ENCODE measurements at places on chromosomes 12 and 14.

- no peak for DNase-seq
Observed at GRCh38 chr14:75198291-75198933, 22.0 kb upstream of the TMED10 start.

- no peak for DNase-seq
Observed at GRCh38 chr14:94451091-94451771, 1.4 kb downstream of the SERPINA11 start.

DNA sequence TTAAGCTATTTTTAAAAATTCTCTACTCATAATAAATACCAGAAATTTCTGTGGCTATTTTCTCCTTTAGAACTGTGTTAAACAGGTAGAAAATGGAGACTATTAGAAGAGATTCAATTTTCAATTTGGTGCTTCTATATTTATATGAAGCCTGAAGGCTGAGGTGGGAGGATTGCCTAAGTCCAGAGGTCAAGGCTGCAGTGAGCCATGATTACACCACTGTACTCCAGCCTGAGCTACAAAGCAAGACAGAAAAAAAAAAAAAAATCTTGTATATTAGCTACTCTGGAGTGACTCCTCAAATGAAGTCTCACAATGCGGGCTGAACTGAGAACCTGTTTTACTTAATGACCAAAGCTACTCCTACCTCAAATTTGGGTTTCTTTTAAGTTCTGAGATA, 9.8 kb upstream of the DPF3 start:
- no peak for DNase-seq

DNA sequence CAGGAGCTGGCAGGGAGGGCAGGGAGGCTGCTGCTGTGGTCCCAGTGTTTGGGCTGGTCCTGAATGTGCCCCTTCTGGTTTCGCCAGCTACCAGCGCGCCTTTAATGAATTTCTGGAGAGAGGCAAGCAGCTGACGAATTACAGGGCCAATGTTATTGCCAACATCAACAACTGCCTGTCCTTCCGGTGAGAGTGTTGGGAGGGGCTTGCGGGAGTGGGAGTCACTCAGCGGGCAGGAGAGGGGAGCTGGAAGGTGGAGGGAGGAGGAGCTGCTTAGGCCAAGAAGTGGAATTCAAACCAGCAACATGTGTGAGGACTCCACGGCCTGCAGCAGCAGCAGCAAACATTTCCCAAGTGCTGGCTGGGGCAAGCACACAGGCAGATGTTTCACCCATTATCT, 7.7 kb downstream of the TNFAIP2 start:
- no peak for DNase-seq

GRCh38 chr14:86788224-86788623, 1204.8 kb downstream of the GALC start:
- no peak for DNase-seq

DNA sequence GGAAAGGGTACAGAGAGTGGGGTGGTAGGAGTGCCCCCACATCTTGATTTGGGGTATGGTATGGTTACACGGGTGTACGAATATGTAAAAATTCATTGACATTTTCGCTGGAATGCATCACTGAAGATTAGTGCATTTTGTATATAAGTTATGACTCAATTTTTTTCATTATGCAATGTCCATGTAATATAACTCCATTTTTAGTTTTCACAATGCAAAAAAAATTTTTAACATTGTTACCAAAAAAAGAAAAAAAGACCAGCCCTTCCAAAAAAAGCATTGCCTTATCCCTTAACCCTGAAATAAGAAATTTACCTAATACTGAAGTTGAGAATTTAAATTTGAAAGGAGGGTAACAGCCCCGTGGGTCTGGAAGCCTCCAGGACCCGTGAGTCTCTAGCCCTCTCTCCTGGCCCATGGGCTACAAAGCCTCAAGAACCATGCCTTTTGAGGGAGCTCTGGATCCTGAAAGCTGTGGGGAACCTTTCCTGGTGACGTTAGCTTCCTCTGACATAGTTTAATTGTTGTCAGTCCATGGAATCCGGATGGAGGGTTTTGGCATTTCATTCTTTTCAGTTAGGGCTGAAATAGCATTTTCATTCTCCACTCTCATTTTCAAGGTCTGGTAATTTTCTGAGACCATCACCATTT, 55.6 kb upstream of the ACTN1 start:
- no peak for DNase-seq

DNA sequence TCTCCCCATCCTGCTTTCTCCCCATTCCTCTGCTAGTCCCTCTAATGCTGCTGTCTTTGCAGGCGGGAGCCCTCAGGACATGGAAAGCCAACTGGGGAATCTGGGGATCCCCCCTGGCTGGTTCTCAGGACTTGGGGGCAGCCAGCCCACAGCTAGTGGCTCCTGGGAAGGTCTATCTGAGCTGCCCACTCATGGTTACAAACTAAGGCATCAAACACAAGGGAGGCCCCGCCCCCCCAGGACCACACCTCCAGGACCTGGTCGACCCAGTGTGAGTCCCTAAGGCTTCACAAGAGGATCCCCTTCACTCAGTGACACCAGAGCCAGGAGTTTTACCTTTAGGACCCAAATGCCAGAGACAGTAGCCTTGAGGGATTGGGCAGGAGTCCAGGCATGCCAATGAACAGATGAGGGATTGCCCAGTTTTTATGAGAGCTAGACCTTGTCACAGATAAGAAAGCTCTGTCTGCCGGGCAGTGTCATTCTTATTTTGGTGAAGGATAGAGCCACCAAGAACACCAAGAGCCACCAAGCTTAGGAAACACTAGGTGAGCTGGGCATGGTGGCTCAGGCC, 8.0 kb upstream of the CPNE6 start:
- DNase-seq = no peak

- DNase-seq = no peak
Observed at GRCh38 chr14:101490771-101491170, 70.5 kb upstream of the DIO3 start.

- DNase-seq = no peak
Observed at GRCh38 chr14:68636597-68636996, 156.3 kb downstream of the ZFP36L1 start.

- no peak for DNase-seq
Observed at GRCh38 chr12:11771895-11772502, 122.5 kb downstream of the ETV6 start.

GRCh38 chr14:53792909-53793308, 163.7 kb downstream of the BMP4 start:
- DNase-seq = no peak

GRCh38 chr12:107474639-107475539, 210.7 kb upstream of the PWP1 start:
- DNase-seq = no peak

GRCh38 chr12:100955139-100955538, 160.6 kb downstream of the ANO4 start:
- no peak for DNase-seq

- DNase-seq = no peak
Observed at GRCh38 chr14:32212833-32213232, 9.8 kb upstream of the RNU6-8 start.

DNA sequence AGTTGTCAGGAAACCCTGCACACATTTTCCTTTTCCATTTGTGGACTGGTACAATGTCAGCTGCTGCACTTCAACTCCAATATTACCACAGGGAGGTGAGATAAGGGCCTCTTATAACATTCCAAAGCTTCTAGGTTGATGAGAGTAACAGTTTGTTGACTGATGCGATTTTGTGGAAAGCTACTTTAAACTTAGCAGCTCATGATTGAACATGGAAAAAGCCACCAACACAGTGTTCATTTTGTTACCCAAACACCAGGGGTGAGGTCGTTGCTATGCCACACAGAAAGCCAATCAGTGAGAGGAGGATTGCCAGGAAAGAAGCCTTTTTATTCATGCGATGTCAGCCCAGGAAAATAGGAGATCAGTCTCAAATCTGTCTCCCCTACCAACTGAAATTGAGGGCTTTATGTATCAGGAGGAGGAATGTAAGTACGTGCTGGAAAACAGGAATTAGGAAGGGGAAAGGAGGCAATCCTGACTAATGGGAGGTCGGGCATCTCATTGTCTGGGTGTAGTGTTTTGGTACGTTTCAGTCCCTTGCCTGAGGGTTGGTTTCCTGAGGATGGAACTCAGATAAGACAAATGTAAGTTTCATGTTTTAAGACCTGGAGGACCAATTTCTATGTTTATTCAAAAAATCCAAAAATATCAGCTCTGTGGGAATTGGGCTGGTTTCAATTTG, 92.7 kb upstream of the PLEKHA5 start:
- no peak for DNase-seq

- no peak for DNase-seq
Observed at GRCh38 chr12:53493610-53494391, 5.5 kb downstream of the MAP3K12 start.

GRCh38 chr12:95243497-95244183, 26.0 kb downstream of the VEZT start:
- no peak for DNase-seq

DNA sequence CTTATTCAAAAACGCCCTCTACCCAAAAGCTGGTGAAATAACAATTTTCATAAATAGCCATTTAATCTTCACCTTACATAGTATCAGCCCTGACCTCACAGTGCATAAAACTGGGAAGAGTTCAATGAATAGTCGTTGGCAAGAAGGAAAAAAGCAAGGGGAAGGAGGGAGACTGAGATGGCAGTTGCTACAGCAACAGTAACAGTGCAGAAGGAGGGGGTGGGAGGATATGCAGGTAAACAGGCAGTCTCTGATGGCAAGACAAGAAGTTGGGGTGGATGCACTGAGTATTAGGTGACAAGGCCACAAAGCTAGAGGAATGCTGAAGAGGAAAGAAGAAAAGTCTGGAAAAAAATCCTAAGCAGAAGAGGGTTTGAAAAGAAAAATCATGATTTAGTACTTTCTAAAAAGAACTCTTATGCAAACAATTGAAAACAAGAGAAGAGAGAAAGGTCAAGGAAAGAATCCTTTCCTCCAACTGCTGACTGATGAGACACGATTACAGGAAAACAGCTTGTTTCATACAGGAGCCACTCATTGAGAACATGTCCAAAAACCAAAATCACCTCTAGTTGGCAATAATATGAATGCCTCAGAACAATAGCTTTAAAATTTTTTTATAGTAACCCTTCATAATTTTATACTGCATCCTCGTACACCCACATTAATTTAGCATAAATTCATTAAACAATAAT, 56.0 kb downstream of the DCAF5 start:
- no peak for DNase-seq

DNA sequence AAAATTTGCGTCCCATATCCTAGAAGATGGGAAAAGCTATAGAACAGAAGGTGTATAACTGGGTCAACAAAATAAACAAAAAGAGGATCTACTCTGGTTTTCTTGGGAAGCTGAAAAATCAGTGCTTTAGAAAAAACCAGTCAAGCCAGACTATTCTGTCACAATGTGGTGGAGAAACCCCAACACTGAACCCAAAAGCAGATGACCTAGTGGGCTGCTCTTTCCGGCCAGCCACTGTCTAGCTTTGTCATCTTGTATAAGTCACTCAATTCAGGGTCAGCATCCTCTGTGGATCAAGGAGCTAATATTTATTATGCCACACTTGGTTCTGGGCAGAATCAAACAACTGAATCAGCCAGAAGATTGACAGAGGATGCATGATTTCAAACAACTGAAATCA, 26.6 kb upstream of the TMCC3 start:
- DNase-seq = no peak
